Stimulated activated CD4-positive, alpha-beta T cell treated with anti-CD3 and anti-CD28 coated beads, Interleukin-15, amount 100 ng/mL, for 48 hours (primary cell): ENCODE measurements at places on chromosomes 6 and 20.

DNA sequence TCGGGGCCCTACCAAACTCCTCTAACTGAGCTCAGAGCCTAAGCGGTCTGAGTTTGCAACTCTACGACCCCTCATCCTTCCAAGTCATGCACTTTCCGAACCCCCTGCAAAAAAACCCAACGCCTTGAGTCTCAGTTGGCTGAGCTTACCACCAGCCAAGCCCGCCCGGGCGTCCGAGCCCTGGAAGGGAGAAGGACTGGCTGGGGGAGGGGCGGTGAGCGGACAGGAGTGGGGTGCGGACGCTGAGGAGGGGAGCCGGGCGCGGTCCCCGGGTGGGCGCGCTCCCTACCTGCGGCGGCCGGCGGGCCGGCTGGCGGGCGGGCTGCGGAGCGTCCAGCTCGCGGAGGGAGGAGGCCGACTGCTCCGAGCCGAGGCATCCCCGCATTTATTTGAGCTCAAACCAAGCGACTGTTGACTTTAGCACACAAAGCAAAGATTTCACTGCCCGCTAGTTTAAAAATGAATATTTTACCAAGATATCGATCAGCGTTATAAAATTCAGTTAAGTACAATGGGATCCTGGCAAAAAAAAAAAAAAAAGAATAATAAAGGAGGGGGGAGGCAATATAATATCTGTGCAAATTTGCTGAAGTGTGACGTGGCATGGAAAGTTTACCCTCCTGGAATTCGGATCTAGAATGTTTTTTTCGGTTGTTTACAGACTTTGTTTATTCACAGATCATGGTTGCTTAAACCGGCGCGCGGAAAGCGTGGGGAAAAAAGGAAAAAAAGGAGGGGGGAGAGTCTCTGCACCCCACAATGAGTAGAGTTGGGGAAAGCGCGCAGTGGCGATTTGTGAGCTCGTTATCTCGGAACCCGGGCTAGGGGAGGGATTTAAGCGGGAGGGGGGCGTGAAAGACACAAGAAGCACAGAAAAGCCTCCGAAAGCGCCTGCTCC is 5.9 kb downstream of the FOXA2 start:
- no peak for DNase-seq

GRCh38 chr6:24951811-24952299 is 16.1 kb upstream of the RIPOR2 start:
- no peak for DNase-seq

DNA sequence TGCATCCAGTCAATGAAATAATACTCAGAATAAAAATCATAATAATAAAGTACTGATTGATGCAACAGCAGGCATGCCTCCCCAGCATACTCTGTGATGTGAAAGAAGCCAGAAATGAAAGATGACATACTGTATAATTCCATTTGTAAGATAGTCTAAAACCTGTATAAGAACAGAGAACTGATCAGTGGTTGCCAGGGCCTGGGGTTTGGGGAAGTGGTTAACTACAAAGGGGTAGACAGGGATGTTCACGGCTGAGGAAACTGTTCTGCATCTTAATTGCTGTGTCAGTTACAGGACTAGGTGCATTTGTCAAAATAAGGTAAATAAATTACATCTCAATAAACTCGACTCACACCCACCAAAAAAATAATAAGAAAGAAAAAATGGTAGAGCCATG is 81.3 kb upstream of the BMP2 start:
- no peak for DNase-seq

- peak; percentile 19 for DNase-seq
Measured at GRCh38 chr6:32785781-32786533, 22.6 kb upstream of the HLA-DQB2 start.

GRCh38 chr20:6122111-6122872 is 538 bp downstream of the FERMT1 start:
- DNase-seq = no peak

DNA sequence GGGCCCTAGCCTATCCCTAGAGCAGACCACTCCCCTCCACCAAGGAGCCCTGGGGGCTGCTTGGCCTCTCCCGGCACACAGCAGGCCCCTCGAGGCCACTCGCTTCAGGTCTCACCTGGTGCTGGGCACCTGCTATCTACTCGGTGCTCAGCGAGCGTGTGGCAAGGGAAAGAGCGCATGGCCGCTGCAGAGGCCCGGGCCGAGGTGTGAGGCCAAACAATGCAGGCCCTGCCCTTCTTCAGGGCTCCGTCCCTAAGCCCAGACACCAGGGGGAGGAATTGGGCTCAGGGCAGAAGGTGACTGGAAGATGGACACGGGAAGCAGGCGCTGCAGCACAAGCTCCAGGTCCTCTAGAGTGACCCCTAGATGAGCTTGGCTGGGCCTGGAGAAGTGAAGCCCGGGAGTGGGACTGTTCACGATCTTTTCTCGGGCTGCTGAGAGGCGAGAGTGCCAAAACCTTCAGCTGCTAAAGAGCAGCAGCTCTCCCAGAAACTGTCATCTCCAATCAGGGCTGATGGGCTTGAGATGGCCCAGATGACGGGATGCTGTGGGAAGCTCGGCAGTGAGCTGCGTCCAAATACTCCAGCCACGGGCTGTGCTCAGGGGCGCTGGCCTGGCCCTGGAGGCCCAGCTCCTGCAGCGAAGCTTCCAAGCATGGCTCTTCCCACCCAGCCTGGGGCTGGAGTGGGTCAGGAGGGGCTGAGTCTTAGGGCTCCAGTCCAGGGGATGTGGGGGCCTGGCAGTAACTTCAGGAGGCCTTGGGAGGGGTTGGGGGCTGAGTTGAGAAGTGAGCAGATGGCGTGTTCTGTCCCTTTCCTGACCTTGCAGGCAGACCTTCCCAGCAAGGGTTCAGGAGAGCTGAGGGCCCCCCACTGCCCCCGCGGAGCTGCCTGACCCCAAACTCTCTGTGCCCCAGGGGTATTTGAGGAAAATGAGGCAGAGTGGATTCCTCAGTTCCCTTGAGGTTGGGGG is 43.7 kb downstream of the APCDD1L start:
- DNase-seq = no peak

DNA sequence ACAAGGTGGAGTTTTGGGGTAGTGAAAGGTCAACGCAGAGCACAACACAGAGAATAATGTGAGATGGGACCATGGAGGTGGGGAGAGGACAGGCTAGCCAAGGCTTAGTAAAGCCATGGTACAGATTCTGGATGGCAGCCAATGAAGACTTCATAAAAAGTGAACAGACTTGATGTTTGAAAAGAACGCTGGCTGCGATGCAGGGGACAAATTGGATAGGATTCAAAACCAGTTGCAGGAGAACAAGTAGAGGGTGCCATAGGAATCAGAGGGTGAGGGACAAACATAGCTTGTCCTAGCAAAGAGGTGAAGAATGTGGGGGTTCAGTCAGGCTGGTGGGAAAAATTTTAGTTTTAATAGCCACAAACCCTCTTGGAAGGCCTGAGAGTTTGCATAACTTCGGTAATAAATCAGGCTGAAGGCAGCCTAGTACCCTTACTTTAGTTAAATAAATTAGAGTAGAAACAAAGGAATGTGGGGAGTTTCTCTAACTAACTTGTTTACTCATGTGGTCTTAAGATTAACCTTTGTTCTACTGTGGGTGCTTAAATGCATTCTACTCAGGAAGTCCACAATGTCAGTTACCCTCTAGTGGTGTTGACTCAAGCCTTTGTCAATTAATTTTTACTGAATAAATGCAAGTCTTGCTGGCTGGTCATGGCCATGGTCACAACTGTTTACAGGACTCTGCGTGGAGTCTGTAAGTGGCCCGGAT is 216.4 kb downstream of the C6orf118 start:
- no peak for DNase-seq

DNA sequence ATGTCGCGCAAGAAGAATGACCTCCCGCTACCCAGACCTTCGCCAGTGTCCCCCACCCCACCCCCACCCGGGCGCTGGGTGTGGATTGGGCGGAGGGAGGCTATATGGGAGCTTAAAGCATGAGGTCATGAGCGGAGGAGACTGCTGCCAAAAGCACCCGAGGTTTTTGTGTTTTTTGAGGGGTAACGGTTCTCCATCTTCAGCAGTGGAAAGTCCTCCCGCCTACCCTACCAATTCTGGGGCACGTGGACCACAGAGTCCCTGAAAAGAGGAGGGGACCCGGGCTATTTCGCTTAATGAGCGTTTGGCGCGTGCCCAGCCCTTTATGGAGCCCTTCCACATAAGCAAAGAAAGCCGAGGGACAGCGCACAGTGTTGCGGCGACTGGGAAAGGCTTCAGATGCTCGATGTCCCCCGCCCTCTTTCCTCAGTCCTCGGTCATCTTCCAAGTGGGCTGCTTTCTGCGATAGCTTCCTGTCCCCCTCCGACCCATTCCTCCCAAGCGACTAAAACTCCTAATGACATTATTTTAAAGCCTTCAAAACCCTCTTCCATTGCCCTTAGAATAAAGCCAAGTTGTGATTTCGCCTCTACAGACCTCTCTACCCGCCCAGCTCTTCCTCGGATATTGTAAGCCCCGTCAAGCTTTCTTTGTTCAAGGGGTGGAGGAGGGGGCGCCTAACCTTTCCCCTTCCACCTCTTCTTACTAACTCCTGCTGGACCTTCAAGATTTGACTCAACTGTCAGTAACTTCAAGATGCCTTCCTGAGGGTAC is 2.1 kb upstream of the TRERF1 start:
- no peak for DNase-seq

DNA sequence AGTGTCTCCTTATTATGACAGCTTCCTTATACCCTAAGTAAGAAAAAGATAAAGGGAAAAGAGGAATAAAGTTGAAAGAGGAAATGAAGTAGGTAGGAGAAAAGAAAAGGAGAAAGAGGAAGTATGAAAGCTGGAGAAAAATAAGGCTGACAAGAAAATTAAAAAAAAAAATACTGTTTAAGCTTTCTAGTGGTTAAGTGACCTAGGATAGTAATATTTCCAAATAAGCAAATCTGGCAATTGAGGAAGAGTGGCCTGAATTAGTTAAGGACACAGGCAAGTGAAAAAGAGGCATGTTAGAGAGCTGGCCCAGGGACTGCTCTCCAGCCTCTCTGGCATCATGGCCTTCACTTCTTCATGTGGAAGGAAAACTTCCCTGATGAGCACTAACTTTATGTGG is 76.5 kb upstream of the ADGRF1 start:
- no peak for DNase-seq

DNA sequence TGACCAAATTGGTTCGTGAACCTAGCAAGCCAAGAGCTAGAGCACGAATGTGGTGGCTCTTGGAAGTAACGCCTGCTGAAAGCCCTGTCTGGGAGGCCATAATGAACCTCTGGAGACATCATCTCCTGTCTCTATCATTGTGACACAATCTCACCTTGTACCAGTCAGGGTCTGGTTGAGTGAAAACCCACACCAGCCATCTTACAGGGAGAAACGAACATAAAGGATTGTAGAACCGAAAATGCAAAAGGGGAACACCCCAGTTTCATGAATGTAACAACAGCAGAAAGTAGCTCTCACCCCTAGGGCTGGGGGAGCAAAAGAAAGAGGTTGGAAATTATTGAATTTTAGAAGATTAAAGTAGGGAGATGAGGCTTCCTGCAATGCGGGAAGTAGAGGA is 50.9 kb upstream of the TAB2 start:
- no peak for DNase-seq

DNA sequence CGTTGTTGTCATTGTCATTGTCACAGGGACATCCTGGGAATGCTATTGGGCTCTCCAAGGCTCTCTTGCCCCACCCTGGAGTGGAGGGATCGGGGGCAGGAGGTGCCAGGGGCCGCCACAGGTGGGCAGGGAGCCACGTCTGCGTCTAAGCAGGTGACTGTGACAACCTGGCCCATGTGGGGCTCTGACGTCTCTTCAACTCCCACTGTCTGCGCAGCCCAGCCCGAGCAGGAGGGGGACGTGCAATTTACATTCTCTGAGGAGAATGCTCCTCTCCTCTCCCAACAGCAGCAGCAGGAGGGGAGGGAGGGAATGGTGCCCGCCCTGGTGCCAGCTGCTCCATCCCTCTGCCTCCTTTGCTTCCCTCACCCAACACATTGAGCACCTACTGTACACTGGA is 50.1 kb downstream of the GRM4 start:
- DNase-seq = no peak

DNA sequence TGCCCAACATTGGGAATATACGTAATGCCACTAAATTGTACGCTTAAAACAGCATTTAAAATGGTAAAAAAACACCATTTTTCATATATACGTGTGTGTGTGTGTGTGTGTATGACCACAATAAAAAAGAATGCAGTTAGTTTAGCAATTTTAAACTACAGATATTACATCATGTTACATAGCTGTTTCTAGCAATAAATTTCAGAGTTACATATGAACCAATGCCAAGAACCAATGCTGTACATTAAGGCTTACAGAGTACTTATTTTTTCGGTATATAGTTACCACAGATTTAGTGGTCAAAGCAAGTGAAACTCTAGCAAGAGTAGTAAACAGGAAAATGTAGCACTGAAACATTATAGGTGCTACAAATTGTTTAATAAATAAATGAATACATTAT is 119.3 kb downstream of the PDE10A start:
- DNase-seq = no peak

GRCh38 chr6:150761771-150762170 is 103.7 kb upstream of the MTHFD1L start:
- DNase-seq = no peak

GRCh38 chr20:33211817-33212424 is 5.2 kb upstream of the BPIFA3 start:
- no peak for DNase-seq

- DNase-seq = no peak
Measured at GRCh38 chr20:36273414-36274180, 32.5 kb upstream of the DLGAP4 start.

DNA sequence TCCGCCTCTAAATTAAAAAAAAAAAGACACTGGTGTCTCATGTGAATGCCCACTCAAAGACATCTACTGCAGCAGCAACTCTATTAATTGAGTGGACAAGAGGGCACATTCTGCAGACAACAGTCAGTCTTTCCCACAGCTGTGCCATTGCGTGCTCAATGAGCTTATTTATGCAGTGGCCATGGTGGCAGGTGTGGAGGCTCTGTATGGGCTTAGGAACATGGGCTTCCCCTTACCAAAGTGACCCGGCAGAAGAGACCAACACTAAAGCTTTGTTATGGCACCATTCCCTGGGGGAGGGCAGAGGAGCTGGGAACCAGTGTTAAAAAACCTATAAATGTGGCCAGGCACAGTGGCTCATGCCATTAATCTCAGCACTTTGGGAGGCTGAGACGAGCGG is 4.2 kb upstream of the VAPB start:
- DNase-seq = no peak

- DNase-seq = no peak
Measured at GRCh38 chr6:30041821-30042220, 19.2 kb upstream of the POLR1H start.

DNA sequence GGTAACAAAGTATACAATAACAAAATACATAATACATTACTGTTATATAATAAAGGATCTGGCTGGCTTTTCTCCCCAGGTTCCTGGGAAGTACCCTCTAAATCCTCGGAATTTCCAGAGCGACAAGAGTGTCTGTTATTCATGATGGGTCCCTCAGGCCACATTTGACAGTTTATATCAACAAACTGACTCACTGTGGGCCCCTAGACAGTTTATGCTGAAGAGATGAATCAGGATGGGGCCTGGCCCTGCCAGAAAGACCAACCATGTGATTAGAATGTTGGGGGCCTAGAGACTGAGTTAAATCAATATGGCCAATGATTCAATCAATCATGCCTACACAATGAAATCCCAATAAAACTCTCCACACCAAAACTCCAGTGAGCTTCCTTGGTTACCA is 13.5 kb downstream of the USP45 start:
- no peak for DNase-seq
